ENCODE measurements at places on chromosomes 3 and 15.

DNA sequence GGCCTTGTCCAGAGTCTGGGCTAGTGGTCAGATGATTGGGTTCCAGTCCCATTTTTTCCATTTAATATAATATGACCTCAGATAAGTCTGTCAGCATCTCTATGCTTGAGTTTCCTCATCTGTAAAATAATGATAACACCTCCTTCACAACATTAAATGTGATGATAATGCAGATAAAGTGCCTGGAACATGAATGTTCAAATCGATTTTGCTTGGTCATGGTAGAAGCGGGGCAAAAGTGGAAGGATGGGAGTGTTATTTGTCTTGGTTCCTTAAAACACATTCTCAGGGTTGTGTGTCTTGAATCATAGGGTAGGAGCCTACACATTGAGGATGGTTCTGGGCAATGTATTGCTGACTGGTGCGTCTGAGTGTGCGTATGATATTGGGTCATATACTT lies 16.9 kb downstream of the ARIH2 start:
- no peak for DNase-seq

GRCh38 chr15:60774829-60775463 lies 296.0 kb upstream of the ICE2 start:
- no peak for DNase-seq

DNA sequence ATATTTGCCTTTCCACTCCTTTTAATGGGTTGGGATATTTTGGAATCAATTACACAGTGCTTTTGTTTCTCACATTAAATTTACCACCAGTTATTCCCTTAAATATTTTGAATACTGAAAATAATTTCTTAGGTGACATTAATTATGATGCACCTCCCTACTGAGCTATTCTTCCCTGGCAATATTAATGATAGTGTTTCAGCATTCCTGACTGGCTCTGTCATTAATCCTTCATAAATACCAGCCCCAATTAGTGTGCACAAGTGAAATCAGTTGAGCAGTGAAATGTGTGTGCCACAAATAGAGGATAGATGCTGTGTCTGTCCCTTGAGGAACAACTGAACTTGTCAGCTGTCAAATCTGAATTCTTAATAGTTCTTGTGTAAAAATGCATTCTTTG lies 304.0 kb downstream of the CACNA2D3 start:
- no peak for DNase-seq

GRCh38 chr15:33314069-33314468 lies 3.3 kb downstream of the RYR3 start:
- no peak for DNase-seq

DNA sequence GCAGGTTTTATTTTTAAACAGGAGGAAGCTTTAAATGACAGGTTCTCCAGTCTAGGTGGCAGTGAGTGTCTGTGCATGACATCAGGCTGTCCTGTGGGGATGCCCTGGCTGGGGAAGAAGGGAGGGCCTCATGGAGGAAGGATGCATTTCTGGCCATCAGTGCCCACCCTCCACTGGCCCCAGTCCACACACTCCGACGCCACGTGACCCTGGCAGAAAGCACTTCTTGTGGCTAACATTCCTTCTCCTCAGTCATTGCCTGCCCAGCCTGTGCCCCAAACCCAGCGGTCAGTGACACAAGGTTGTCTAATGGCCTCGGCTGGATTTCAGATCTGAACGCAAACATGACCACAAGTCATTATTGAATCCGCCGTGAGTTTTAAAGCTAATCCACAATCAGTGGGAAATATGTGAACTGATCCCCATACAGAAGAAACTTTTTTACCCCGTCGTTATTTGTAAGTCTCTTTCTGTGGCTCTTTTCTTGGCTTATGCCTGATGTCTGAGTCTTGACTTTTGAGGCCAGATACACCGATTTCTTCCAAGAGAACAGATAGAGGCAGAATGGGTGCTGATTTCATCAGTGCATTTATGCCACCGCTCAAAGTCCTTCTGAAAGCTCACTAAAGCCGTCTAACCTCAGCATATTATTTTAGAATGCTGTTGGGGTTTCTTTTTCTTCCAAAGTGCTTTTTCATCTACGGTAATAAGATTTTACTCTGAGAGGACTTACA lies 17.3 kb upstream of the LRRK1 start:
- DNase-seq = no peak

DNA sequence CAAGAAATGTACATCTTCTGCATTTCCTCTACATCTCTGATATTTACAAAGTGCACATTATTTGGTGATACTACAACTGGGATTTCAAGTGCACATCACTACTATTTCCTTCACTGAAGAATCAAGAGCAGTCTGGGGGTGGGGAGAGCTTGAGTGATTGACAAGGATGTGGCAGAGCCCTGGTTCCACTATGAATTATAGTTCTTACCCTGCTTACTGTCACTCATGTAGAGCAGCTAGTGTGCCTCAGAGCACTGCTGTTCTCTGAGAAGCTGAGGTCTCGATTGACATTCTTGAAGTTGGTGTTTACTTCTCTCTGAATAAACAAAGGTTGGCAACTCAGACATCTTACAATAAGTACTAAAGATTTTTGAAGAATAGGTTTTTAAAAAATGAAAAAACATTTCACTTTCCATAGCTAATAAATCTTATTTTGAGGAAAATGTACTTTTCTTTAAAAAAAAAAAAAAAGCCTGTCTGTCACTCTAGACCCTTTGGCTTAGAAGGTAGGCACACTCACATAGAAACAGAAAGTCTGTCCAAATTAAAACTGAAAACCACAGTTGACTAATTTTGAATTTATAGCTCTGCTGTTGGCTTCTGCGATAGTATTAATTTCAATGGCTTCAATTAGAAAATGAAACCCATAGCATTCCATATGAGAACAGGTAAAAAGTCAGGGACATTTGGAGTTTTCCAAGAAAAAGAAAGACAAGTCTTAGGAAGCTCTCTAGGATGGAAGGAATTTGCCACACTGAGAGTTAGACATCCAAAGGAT lies 5.6 kb downstream of the GREM1 start:
- no peak for DNase-seq

GRCh38 chr15:101148166-101148880 lies 103.5 kb downstream of the CHSY1 start:
- DNase-seq = no peak

GRCh38 chr3:43953380-43953779 lies 262.6 kb downstream of the ABHD5 start:
- DNase-seq = no peak

DNA sequence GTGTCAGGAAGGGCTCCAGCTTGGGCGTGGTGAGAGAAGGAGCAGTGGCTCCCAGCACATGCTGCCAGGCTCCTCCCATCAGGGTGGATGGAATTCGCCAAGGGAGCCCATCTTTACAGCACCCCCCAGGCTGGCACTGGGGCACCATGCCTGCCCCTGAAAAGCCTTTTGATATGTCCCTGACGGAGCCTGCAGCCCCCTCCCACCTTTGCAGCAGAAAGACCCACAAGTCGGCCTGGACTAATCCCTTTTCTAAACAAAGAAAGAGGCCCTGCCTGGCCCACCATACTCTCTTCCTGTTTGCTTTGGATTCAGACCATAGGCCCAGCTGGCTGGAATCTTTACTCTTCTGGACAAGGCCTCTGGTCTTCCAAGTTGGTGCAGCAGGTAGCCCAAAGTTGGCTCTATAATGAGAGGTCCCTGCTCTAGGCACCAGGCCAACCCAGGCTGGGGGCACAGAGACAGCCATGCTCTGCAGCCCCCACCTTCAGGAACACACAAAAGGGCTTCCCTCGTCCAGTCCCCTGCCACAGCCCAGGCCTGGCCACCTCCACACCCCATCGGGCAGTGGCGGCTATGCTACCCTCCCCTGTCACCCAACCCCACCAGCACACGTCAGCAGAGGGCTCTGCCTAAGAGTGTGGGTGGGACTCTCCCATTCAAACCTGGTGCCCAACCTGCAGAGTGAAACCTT lies 5.4 kb downstream of the ANPEP start:
- no peak for DNase-seq

DNA sequence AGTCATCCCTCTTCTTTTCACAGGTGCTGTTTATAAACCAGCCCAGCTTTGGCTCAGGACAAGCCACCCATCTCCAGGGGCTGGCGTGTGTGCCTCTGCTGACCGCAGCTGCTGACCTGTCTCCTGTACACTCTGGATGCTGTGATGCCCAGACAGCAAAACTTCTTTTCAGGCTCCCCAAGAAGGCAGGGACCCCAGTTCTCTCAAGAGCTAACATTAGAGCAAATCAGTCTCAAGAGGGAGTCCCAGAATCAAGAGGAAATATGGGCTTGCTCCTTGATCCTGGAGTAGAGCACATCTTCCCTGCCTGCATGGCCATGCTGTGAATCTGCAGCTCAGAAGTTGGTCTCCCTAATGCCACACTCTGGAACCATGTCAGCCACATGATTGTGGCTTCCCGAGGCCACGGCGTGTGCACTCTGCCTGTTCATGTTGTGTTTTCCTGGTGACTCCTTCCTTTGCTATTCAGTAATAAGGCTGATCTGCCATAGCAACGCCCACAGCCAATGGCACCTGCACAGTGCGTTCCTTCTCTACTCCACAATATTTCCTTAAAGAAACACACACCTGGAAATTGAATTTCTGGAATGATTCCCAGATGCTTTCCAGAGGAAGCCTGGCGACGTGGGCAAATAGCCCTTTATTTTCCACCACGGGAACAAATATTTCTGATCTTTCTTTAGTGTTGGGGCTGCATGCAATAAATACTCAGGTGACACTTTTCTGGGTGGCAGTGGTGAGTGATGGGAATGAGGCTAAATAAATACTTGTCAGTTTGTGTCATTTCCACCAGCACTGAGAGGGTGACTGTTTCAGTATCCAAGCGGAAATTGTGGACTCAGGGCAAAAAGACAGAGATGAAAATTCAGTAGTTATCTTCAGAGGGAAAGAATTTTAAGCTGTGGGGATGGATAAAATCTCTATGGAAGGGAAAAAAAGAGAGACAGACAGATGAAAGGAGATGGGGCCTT lies 21.9 kb upstream of the THSD4 start:
- DNase-seq = no peak

- no peak for DNase-seq
These were observed 13.5 kb upstream of the IDH2 start for GRCh38 chr15:90115783-90116182.

DNA sequence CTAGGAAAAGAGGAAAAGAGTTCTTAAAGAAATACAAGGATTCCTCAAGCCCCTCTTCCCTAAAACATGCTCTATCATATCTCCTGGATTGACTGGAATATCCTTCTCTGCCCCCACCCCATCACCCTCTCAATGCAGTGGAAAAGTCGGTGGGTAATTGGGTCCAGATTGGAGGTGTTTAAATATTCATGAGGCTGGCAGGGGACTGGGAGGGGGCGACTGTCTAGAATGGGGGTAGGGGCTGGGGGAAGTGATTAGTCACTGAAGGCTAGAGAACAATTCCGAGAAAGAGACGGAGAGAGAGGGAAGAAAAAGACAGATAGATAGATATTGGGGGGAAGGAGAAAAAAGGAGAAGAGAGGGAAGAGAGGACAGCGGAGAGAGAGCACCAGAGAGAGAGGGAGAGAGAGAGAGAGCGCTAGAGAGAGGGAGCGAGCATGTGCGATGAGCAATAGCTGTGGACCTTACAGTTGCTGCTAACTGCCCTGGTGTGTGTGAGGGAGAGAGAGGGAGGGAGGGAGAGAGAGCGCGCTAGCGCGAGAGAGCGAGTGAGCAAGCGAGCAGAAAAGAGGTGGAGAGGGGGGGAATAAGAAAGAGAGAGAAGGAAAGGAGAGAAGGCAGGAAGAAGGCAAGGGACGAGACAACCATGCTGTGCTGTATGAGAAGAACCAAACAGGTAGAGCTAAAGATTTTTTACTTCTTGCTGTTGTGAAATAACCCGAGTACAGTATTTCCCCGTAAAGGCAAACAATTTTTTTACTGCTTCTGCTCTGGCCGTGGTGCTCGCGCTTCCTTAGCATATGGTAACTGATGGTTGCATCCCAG lies at the start of gene GAP43:
TSS of gene GAP43 (plus strand) at position 467 of the 825 bp plus-strand sequence. CDS start at position 647, 180 bp downstream.
- DNase-seq = no peak

DNA sequence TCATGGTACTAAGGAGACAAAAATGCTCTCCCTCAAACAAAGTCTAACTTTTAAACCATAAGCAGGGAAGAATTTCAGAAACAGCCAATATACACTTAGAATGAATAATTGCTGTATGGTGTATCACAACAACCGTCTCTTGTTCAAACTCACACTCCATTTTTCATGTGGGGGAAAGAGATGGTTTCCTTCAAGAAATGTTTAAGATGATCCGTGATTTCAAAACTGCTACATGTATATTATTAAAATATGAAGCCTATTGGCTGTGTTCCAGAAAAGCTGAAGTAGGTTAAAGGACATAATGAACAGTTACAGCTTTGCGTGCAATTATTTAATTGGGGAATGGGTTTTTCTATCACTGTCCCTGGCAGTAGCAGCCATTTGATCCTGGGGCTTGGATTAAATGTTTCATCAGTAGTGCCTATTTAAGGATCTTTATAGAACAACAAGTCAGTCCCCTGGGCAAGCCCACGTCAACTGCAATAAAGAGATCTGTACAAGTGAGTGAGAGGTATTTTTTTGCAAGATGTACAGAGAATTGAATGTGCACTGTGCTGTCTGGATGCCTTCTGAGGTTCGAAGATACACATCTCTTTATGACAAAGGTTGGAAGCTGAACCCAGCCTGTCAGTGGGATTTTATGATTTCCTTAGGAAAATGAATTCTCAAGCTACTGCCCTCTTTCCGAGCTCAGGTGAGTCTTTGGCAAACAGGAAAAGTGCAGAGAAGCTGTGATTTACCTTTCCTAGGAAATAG lies 337.2 kb upstream of the RARB start:
- no peak for DNase-seq

DNA sequence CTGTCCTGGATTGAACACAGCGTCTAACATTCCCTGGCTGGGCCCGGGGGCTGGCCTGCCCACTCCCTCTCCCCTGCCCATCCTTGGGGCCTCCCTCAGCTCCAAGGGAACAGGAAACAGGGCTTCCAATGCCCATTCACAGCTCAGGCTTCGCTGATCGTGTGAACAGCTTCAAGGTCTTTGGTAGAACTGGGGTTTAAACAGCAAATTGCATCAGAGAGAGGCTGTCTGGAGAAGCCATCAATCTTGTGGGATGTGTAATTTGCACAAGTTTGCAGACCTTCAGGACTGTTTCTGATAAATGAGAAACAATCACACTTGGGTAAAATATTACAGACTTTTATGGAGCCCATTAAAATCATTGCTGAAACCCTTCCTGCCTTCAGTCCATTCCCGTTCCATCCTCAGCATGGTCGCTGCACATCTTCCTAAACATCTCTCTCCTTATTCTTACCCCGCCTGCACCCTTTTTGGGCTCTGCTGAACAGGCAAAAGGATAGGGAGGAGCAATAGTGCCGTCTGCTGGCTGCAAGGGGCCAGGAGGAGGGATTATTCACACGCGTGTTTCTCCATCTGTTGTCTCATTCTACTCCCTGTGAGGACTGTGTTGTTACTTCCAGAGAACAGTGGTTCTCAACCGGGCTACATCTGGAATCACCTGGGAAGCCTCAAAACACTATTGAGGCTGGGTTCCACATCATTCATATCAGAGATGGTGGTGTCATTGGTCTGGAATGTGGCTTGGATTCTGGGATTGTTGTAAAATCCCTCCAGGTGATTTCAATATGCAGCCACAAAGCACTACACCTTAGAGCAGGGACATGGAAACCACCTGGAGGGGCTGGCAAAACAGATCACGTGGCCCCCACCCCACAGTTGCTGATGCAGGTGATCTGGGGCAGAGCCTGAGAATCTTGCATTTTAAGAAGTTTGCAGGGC lies 116.3 kb downstream of the CLSTN2 start:
- DNase-seq = no peak

GRCh38 chr15:33194704-33195670 lies at the start of gene FMN1:
Gene FMN1, minus strand, starts transcription at chr15:33194714. Its CDS starts 39,800 bp downstream, at chr15:33154914.
- peak; percentile 87 for DNase-seq

- no peak for DNase-seq
These were observed 601.7 kb downstream of the SI start for GRCh38 chr3:164476631-164477030.
